ENCODE measurements at places on chromosomes 16 and 17.

DNA sequence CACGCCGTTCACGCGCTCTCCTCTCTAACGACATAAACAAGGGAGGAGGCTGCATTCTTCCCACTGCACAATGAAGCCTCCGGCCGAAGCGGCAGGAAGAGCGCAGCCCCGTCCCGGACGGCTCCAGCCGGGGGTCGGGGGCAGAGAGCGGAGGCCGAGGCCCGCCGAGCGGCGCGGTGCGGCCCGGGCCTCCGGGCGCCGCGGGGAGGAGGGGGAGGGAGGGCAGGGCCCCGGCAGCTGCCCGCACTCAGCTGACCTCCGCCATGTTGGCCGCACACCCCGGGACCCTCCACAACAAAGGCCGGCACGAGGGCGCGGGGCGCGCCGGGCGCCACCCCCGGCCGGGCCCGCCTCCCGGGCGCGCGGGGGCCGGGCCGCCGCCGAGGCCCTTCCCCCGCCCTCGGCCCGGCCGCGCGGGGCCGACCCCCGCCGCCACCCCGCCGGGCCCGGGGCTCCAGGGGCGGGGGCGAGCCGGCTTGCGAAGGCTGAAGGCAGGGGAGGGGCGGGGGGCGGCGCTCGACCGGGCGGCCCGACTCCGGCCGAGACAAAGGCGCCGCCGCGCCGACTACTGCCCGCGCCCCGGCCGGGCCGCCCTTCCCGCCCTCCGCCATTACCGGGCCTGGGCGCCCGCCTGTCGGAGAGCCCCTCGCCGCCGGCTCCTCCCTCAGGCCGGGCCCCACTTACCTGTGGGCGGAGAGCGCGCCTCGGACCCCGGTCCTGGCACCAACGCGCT lies 527 bp downstream of the SIAH1 start:
- peak; percentile 51 for DNase-seq

GRCh38 chr17:55677446-55677845 lies 45.2 kb downstream of the TMEM100 start:
- DNase-seq, result no peak

DNA sequence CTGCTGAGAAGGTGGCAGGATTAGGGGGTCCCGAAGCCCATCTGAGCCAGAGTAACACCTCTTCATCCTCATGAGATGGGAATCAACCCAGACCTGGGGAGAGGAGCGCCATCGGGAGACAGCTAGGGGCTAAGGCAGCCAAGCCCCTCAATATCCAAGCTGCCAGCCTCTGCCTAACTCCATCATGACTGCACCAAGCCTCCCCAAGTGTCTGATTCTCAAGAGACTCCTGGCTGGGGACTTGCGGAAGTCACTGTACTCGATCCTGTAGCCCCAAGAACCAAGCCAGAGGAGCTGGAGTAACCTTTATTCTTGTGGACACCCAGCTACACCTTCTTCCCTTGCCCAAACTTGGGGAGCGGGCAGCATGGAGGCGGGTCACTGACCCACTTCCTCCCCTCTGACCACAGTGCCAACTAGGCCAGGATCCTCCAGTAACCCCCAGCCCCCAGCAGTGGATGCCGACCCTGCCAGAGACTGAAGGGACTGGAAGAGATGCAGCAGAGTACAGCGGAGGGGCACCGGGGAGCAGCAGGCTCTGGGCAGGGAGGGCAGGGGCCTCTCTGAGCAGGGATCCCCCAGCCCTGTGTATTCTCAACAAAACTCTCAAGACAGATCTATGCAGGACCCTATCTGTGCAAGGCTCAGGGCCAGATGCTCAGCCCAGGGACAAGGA lies 13.3 kb downstream of the HDAC5 start:
- DNase-seq, result no peak

DNA sequence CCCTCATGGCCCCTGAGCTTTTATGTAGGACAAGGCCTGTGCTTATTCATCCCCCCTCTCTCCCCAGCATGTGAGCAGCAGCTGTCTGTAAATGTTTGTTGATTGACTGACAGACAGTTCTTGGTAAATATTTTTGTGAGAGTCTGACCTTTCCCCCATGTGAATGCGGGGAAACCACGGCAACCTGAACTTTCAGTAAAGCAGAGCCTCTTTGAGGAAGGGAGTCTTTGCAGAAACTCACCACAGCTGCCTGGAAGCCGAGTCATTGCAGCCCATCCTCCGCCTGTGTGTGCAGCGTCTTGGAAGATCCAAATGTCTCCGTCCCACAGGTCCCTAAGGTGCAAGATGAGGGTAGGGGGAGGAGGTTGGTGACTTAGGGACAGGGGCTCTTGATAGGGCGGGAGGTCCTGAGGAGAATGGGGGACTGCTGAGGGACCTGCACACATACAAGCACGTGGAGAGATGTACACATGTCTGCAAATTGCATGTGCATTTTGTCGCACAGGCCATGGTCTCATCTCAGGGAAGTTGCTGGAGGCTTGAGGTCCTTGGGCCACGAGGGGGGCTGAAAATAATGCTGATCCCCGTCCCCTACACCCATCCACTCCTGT lies 23.0 kb upstream of the IL21R start:
- DNase-seq, result no peak

DNA sequence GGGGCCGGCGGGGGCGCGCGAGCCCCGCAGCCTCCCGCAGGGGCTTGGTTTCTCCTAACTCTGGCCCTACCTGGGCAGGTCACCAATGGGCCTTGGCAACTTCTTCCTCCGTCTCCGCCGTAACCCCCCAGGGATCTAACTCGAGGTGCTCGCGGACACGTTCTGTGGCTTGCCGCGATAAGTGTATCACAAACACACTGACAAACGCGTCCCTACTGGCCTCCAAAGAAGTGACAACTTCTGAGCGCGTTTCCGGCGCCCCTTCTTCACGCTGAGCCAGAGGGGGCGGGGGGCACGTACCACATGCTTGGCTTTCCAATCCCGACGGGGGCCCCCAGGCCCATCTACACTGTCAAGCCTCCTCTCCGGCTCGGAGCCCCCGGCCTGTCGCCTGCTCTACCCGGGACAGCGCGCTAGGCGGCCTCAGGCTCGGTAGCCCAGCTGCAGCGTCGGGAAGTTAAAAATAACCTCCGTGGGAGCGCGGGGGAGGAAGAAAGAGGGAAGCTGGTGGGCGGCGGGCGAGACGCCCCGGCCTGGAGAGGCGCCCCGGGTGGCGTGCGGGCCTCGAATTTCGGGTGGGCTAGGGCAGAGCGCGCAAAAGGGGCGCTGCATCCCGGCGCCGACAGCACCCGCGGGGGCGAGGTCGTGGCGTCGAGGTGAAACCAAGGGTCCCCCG lies 725 bp upstream of the SPHK1 start:
- no peak for DNase-seq

Data from midbrain (tissue), 1 donor.